ENCODE measurements at places on chromosomes 12 and 14.

DNA sequence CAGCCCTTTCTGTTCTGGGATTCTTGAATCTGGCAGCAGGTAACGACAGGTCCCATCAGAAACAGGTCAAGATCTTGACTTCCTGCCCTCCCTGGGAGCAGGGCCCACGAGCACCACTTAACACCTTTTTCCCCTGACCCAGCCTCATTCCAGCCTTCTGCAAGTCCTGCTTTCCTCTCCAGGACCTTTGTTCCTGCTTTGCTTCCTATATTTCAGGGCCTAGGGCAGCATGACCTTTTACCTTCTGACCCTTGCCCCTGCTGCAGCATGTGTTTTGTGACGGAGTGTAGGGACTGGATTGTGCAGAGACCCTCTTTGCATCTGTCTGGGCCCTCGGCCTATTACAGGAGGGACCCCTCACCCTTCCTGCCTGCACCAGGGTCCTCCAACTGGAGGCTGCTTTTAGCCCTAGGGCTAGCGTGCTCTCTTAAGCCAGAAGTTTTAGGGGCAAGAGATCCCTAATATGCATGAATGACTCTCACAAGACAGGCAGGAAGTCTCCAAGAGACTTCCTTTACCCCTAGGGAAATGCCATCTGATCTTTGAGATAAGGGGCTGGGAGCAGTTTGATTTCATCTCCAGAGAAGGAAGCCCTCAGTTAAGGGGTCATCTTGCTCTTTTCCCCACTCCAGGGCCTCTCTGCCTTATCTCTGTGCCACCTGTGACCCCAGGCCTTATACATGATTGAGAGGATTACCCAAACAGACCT is 209.4 kb upstream of the BCL2L14 start:
- no peak for DNase-seq

- peak; percentile 17 for DNase-seq
Measured at GRCh38 chr14:59301354-59301753, 112.9 kb downstream of the DAAM1 start.

DNA sequence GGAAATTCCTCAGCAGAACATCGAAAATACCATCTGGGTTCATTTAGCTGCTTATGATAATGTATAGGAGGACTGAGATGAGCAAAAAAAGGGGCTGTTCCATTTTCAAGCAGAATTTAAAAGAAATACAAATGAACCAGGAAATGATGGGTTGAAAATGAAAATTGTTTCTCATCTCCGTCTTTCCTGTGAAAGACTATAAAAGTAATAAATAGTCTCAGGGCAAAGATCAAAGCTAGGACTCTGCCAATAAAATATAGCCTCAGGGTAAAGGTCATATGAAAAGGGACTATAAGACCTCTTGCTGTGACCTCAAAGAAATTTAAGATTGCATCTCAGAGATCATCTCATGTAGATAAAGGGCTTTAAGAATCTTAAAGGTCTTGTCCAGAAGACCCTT is 478.0 kb downstream of the BTG1 start:
- DNase-seq: no peak

- DNase-seq: no peak
Measured at GRCh38 chr12:95516757-95517156, 34.5 kb downstream of the USP44 start.

GRCh38 chr14:57182760-57183503 is 85.8 kb downstream of the EXOC5 start:
- DNase-seq: no peak
